ENCODE measurements at places on chromosomes 3 and 15.

GRCh38 chr15:46681901-46682300 is 1035.4 kb upstream of the SEMA6D start:
- no peak for DNase-seq

DNA sequence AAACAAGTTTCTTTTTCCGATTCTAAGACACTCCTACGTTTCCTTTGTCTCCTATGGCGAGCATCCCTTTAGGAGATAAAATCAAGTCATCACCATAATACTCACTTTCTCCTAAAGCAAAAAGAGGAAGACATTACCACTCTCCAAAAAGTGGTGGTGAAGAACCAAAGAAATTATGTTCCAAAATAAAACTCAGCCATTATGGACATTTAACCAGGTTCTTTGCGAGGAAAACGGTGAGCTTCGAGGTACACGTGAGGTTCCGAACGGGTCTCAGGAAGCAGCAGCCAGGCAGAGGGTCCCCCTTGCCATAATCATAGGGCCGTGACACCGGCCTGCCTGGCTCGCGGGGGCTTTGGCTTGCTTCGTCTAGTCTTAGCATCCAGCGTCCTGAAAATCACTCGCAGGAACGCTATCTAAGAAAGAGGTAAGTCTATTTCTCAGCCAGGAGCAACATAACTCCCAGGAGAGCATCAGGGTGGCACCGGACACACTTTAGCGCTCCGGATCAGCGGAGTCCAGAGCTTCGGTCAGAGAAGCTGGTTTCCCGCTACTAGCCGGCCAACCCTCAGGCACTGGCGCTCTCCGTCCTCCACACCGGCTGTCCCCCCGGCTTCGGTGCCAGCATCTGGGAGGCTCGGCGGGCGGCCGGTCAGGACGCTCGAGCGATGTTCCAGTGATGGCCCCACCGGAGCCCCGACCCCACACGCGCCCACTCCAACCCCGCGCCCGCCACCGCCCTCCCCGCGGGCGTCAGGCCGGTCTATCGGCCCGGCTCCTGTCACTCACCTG is 581 bp downstream of the IP6K1 start:
- no peak for DNase-seq

DNA sequence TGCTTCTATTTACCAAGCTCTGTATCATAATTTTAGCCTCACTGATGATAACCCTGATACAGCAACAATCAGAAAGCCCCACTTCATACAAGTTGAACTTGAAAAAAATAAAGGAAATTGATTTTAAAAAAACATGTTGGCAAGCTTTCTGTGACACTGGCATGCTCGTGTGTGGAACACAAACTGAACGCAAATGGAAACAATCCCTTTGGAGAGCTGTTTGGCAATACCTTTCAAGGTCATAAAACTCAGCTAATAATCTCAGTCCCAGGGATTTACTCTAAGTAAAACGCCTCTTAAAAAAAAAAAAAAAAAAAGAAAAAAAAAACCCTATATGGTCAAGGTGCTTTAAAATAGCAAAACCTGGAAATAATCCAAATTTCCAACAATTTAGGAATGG is 166.7 kb upstream of the BCL6 start:
- DNase-seq = no peak

DNA sequence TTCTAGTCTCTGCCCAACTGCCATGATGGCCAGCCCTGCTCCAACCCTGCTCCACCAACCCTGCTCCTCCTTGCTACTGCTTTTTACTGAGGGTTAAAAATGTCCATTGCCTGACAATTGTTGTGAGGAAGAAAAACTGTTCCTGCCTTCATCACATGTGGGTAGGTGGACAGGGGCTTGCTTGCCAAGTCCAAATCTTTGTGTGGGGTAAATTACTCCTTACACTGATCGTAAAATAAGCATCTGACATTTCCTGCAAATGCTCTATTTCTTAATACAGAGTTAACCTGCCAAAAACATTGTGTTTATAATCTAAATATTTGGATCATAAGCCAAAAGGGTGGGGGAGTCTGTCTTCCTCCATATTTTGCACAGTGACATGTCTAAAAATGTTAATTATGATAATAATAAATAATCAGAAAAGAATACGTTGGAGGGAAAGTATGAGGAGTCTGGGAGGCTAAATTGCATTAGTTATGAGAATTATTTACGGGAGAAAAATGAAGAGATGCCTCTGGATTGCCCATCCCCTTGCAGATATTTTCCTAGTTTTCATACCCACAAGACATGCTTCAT is 242.5 kb upstream of the TBL1XR1 start:
- DNase-seq = no peak

GRCh38 chr3:111588527-111588926 is 6.6 kb downstream of the ZBED2 start:
- no peak for DNase-seq

GRCh38 chr3:153885359-153885758 is 235.8 kb upstream of the ARHGEF26 start:
- no peak for DNase-seq

DNA sequence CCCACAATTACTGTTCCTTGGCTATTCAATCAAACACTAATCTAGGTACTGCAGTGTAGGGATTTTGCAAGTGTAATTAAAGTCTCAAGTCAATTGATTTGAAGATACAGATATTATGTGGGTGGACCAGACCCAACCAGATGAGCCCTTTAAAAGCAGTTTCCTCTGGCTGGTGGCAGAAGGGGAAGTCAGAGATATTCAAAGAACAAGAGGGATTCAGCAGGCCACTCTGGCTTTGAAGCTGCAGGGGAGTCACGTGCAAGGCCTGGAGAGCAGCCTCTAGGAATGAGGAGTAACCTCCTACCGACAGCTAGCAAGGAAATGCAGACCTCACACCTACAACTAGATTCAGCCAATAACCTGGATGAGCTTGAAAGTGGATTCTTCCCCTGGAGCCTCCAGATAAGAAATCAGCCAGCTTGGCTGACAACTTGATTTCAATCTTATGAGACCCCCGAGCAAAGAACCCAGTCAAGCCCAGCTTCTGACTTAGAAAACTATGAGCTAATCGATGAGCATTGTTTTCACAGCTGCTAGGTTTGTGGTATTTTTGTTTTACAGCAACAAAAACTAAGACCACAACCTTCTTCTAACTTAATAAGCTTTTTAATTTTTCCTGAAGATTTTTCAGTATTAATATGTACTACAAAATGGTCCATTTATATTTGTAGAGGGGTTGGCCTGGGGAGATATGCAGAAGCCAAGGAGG is 13.4 kb downstream of the HACD2 start:
- DNase-seq = no peak

- no peak for DNase-seq
These were observed 81.6 kb downstream of the AKAP13 start for GRCh38 chr15:85462029-85462428.

- no peak for DNase-seq
These were observed 160.9 kb upstream of the SATB1 start for GRCh38 chr3:18586076-18586475.

GRCh38 chr3:95123104-95123503 is 1060.2 kb downstream of the NSUN3 start:
- no peak for DNase-seq

- no peak for DNase-seq
These were observed 6.9 kb downstream of the INAFM2 start for GRCh38 chr15:40330368-40330836.

- DNase-seq = no peak
These were observed 138.0 kb upstream of the BHLHE40 start for GRCh38 chr3:4841225-4841624.

DNA sequence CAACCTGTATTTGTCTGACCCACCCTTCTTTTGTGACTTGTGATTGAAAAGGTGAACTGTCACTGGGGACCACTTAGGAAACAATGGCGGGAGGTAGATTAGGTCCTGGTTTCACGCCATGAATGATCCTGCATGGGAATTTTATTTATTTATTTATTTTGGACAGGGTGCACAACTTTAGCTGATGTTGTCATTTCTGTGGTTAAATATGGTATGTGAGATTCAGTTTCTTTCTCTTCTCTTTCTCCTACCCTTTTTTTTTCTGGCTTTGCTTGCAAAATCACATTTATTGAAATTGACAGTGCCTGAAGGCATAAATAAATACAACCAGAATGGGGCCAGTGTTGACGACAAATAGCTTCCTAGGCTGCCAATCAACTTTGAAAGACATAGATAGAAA is 18.0 kb upstream of the HTR3E start:
- no peak for DNase-seq

- DNase-seq = no peak
These were observed 256.9 kb upstream of the LRRC3B start for GRCh38 chr3:26365706-26366105.

GRCh38 chr3:158339638-158340037 is 229.7 kb downstream of the RSRC1 start:
- DNase-seq = no peak

GRCh38 chr3:100244264-100244663 is 16.5 kb upstream of the TBC1D23 start:
- DNase-seq = no peak

DNA sequence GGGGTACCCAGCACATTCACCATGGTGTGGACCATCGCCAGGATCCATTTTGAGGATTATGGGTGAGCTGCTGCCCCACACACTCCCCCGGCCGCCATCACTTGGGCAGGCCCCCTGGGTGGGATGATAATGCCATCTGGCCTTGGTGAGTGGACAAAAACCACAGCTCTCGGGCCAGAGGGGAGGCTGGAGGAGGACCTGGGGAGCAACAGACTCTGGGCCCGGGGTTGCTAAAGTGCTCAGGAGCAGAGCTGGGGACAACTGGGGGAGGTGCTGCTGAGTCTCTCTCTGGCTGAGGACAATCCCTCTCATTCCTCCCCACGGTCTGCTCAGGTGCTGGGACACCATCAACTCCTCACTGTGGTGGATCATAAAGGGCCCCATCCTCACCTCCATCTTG is 29.0 kb downstream of the VIPR1 start:
- no peak for DNase-seq

DNA sequence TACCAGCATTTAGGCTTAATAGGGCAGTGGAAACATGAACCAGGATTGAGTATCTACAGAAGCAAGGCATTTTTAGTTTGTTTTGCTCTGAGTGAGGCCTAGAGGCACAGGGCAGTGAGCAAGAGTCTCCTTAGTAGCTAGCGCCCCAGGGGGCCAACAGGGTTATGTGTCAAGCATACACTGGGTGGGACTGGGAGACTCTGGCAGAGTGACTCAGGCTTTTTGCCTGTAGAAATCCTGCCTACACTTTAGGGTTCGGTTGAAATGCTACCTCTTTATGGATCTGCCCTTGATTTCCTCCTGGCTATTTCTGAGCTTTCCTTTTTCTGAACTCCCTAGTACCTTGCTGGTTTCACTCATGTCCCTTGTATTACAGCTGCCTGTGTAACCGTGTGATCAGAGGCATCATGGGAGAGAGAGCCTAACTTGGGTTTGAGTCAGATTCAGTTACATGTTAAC is 72.2 kb downstream of the TOP2B start:
- no peak for DNase-seq

- no peak for DNase-seq
These were observed 129.9 kb upstream of the HES1 start for GRCh38 chr3:194005930-194006501.

GRCh38 chr15:69475769-69476358 is 23.2 kb downstream of the RPLP1 start:
- peak; percentile 66 for DNase-seq

- DNase-seq = no peak
These were observed 26.3 kb downstream of the ZBTB38 start for GRCh38 chr3:141394560-141394959.

DNA sequence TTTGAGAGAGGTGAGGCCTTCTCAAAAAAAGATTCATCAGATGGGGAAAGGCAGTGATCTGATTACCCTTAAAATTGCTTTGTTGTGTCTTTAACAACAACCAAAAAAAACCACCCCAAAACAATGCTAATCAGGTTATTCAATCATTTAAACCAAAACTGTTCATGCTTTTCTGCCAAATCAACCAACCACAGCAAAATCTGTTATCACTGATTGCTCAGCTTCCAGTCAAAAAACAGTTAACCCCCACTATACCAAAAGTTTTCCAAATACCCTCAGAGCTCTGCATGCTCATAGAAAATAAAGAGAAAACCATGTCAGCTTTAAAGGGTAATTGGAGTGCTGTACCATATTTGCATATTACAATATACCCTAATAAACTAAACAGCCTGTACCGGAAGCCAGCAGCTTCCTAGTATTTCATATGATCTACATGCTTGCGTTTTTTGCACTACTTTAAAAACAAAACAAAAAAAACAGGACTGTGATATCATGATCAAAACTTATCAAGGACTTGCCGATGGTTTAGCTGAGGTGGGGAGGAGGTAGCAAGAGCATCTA is 22.8 kb downstream of the SATB1 start:
- peak; percentile 40 for DNase-seq

DNA sequence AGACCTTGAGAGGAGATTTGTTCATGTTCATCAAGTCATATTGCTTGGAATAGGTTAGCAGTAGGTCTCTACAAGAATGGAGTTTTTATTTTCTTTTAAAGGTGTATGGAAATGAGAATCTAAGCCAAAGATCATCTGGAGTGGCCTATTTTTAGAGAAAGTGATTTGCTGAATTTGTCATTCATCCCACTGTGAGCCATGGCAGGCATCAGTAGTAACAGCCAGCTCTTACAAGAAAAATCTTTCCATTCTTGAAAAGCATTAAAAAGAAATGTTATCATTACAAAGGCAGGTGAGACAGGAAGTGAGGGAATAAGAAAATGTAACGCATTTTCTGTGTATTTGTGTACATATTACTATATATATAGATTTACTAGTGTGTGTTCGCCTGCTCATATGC is 29.6 kb downstream of the STAC start:
- no peak for DNase-seq

- no peak for DNase-seq
These were observed 14.5 kb downstream of the TKT start for GRCh38 chr3:53240989-53241972.

- DNase-seq = no peak
These were observed 109.6 kb downstream of the ETFA start for GRCh38 chr15:76201536-76202255.

GRCh38 chr15:68411735-68412134 is 20.2 kb downstream of the ITGA11 start:
- DNase-seq = no peak

GRCh38 chr3:167776066-167776685 is 40.7 kb downstream of the SERPINI1 start:
- DNase-seq = no peak

GRCh38 chr3:69012800-69013252 is 658 bp downstream of the EOGT start:
- no peak for DNase-seq

DNA sequence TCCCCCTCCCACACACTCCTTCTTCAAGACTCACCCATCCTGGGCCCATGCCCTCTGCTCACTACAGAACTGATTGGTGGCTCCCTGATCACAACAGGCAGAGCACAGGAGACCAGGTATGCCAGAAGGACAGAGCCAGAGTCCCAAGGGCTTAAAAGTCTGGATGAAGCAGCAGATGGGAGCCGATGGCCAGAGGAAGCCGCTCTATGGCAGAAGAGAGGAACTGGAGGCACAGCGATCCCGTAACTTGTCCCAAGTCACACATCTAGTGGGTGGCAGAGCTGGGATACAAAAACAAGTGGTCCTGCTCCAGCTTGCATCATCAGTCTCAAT is 20.7 kb downstream of the ITGA11 start:
- no peak for DNase-seq

GRCh38 chr3:187080799-187081450 is 58.4 kb downstream of the RPL39L start:
- no peak for DNase-seq

- no peak for DNase-seq
These were observed 86.7 kb downstream of the MCF2L2 start for GRCh38 chr3:183341545-183342288.

Measured in CD4-positive, alpha-beta memory T cell (primary cell).